Mesothelial cell of epicardium (in vitro differentiated cells): ENCODE measurements at places on chromosomes 3 and 15. TPM values are rescaled to one million over a fixed set of nuclear protein-coding genes. Genes with fewer than 3 reads are reported as not detected.

DNA sequence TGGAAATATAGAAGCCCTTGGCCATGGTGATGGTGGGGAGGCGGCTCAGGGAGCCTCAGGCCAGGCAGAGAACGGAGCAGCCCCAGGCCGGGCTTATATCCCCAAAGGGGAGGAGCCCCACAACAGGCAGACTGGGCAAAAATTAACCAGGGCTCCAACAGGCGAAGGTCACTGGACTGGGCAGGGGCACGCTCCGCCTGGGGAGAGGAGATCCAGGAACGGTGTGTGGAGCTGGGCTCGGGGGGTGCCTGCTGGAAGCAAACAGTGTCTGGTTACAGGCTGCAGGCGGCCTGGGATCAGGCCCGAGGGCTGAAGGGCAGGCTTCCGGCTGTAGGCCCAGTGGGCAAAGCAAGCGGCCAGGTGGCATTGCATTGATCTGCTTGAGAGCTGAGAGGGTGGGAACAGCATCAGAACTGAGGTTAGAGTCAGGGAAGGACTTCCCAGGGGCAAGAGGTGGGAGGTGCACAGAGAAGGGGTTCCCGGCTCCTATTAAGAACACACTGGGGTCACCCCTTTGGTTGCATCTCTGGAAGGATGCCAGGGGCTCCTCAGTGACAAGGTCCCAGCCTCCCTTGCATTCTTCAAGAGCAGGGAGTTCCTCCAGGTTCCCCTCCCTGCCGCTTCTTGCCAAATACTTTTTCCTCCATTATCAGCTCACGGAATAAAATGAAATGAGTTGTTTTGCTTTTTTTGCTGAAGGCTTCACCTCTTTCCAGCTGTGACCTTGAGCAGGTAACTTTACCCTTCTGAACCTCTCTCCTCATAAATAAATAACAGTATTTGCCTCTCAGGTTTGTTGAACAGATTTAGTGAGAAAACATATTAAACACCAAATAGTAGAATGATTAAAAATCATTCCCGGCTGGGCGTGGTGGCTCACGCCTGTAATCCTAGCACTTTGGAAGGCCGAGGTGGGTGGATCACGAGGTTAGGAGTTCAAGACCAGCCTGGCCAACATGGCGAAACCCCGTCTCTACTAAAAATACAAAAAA, 7.8 kb downstream of the ANPEP start:
- H3K27ac ChIP-seq: no peak overlapping the region
- DNase-seq: no peak
- no peak overlapping the region for H3K4me3 ChIP-seq
- no peaks in the 10 kb centered on the region for H3K4me1 ChIP-seq
- H3K27me3 ChIP-seq: peaks cover 1% of the 10 kb centered on the region
- no peaks in the 10 kb centered on the region for H3K36me3 ChIP-seq

DNA sequence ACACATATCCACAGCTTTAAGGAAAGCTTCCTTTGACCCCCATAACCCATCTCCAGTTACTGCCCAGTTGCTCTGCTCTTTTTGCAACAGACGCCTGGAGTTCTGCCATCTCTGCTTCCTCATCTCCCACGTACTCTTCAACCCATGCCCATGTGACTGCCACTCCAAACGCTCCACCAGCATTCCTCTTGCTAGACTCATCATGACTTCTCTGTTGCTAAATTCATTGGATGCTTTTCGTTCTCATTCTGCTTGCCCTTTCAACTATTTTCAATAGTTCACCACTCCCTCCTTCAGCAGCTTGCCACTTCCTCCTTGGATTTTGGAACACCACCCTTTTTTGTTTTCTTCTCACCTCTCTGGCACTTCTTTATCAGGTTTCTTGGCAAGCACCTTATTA, 2.7 kb upstream of the KNSTRN start:
- H3K27ac ChIP-seq: no peak overlapping the region
- peaks cover 18% of the 10 kb centered on the region for H3K4me1 ChIP-seq
- H3K36me3 ChIP-seq: no peaks in the 10 kb centered on the region
- DNase-seq: no peak
- H3K4me3 ChIP-seq: no peak overlapping the region
- no peaks in the 10 kb centered on the region for H3K27me3 ChIP-seq

DNA sequence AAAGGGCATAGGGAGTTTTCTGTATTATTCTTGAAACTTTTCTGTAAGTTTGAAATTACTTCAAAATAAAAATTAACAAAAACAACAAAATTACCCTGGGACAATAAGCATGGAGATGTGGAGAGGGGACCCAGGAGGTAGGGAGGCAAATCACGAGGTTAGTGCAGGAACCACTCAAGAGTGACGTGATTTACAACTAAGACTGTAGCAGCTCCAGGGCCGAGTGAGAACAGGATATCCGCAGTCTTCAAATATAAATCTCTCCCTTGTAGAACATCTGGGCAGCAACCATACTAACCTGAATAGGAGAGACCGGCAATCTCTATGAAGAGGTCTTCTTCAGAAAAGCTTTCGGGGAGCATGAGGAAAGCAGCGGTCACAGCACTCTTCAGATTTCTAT, 17.3 kb downstream of the TAMM41 start:
- H3K27me3 ChIP-seq: no peaks in the 10 kb centered on the region
- no peak overlapping the region for H3K27ac ChIP-seq
- peaks cover 5% of the 10 kb centered on the region for H3K4me1 ChIP-seq
- H3K4me3 ChIP-seq: no peak overlapping the region
- DNase-seq: no peak

- H3K27me3 ChIP-seq: peaks cover 5% of the 10 kb centered on the region
- H3K4me3 ChIP-seq: no peak overlapping the region
- DNase-seq: no peak
- peaks cover 4% of the 10 kb centered on the region for H3K4me1 ChIP-seq
Measured at GRCh38 chr3:66602691-66603090, 101.9 kb upstream of the LRIG1 start.

- H3K4me3 ChIP-seq: no peak overlapping the region
- H3K27ac ChIP-seq: no peak overlapping the region
- no peaks in the 10 kb centered on the region for H3K27me3 ChIP-seq
- no peak for DNase-seq
- peaks cover 3% of the 10 kb centered on the region for H3K4me1 ChIP-seq
Measured at GRCh38 chr3:151404316-151404715, 19.8 kb upstream of the P2RY12 start.

DNA sequence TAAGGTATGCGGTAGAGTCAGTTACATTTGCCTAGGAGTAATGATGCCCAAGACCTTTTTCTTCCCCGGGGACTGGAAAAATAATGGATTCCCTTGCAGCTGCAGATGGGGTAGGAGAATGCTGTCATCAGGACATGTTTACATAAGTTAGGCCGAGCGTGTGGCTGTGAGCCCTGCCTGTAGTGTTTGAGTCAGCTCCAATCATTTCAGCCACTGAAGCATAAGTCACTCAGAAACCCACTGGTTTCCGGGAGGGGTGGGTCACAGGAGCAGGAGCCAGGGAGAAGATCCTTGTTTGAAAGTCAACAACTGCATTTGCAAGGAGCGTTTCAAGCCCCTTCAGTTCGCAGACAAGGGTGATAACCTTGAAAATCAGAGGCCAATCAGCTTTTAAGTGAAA, 562.3 kb downstream of the MCTP2 start:
- H3K4me1 ChIP-seq: peaks cover 16% of the 10 kb centered on the region
- no peak overlapping the region for H3K27ac ChIP-seq
- H3K27me3 ChIP-seq: no peaks in the 10 kb centered on the region
- DNase-seq: no peak

DNA sequence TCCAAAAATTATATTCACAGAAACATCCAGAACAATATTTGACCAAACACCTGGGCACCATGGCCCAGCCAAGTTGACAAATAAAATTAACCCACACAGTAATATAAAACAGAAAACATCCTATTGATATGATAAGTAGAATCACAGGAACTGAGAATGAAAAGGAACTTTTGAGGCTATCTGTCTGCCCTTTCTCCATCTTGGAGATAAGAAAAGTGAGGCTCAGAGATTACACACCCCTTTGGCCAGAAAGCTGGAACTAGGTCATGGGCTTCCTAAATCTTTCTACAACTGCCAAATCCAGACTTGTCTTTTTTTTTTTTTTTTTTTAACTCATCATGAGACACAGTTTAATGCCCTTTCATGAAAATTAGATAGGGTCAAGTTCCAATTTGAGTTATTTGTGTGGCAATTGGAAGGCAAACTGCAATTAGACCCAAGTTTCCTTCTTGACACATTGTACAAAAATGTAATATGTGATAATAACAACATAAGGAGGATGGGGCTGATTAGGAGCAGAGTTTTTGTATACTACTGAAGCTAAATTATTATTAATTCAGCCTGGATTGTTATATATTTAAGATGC, 137.2 kb downstream of the RPL22L1 start:
- H3K27ac ChIP-seq: no peak overlapping the region
- DNase-seq: no peak
- peaks cover 24% of the 10 kb centered on the region for H3K4me1 ChIP-seq

GRCh38 chr15:66096688-66097058, 156.9 kb downstream of the MEGF11 start:
- peaks cover 7% of the 10 kb centered on the region for H3K4me1 ChIP-seq
- no peaks in the 10 kb centered on the region for H3K36me3 ChIP-seq
- DNase-seq: no peak
- H3K27me3 ChIP-seq: peaks cover 5% of the 10 kb centered on the region
- H3K4me3 ChIP-seq: no peak overlapping the region

DNA sequence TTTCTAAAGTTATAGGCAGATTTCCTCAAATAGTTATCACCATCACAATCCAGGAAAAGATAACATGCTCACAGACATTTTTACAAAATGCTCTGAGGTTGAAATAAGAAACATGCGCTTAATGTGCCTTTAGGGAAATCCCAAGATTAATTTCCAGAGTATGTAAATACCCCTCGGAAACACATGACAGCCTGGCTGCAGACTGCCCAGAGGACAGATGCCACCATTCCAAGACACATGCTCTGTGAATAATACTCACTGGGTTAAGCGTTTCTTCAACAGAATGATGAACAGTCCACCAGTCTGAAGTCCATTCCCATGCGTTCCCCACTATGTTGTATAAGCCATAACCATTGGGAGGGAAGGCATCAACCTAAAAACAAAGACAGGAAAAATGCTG, 56.5 kb downstream of the SUMF1 start:
- H3K36me3 ChIP-seq: peaks cover 10% of the 10 kb centered on the region
- H3K4me1 ChIP-seq: peaks cover 17% of the 10 kb centered on the region
- no peak overlapping the region for H3K4me3 ChIP-seq
- no peak overlapping the region for H3K27ac ChIP-seq
- DNase-seq: no peak

GRCh38 chr15:31214158-31214863, 112.3 kb upstream of the KLF13 start:
- peaks cover 28% of the 10 kb centered on the region for H3K4me1 ChIP-seq
- no peak overlapping the region for H3K27ac ChIP-seq
- no peak for DNase-seq
- H3K4me3 ChIP-seq: peak overlapping the region; percentile 52
- peaks cover 4% of the 10 kb centered on the region for H3K27me3 ChIP-seq

- DNase-seq: no peak
- H3K4me3 ChIP-seq: no peak overlapping the region
- H3K36me3 ChIP-seq: peaks cover 3% of the 10 kb centered on the region
- H3K4me1 ChIP-seq: peaks cover 6% of the 10 kb centered on the region
Measured at GRCh38 chr3:67484085-67484484, 170.3 kb downstream of the SUCLG2 start.

DNA sequence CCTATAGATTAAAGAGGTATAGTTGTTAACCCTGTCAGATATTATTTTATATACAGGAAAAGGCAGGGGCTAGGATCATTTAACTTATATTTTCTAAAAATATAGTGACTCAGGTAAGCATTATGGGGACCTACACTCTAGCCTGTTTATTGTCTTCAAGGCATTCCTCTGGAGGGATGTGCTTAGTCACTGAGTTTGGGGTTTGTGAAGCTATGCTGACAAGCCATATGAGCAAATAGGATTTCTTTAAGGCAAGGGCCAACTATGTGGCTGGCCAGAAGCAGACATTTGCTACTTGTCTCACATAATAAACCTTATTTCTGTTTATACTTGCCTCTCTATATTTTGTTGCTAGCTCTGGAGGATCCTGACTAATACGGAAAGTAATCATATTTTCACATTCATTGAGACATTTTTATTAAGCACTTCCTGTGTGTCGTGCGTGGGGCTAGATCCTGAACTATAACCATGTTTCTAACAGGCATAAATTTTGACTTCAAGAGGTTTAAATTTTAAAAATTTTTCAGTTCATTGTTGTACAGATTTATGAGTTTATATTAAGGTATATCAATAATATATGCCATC, 153.4 kb downstream of the OTOL1 start:
- no peaks in the 10 kb centered on the region for H3K4me1 ChIP-seq
- H3K4me3 ChIP-seq: no peak overlapping the region
- no peaks in the 10 kb centered on the region for H3K27me3 ChIP-seq
- H3K27ac ChIP-seq: no peak overlapping the region

DNA sequence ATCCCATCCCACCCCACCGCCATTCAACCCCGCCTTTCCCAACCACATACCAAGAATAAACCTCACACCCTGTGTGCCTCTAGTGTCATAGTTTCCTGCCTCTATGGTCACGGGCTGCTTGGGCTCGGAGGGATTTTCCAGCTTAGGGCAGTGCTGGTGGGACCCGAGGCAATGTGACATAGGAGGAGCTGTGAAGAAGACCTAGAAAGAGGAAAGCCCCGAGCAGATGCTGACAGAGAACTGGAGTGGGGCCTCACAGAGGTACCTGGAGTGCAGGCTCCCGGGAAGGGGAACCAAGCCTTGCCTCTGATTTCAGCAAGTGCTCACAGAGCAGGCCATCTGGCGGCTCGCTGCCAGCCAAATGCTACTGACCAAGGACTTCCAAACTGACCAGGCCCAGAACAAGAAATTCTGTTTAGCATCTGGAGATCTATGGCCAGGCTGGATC, 27.5 kb downstream of the BHLHE40 start:
- no peak for DNase-seq
- H3K4me1 ChIP-seq: peaks cover 14% of the 10 kb centered on the region
- H3K36me3 ChIP-seq: no peaks in the 10 kb centered on the region
- H3K4me3 ChIP-seq: no peak overlapping the region
- H3K27me3 ChIP-seq: peaks cover 2% of the 10 kb centered on the region
- H3K27ac ChIP-seq: no peak overlapping the region

GRCh38 chr3:77536038-77536775, 496.3 kb downstream of the ROBO2 start:
- H3K27me3 ChIP-seq: no peaks in the 10 kb centered on the region
- H3K4me1 ChIP-seq: peaks cover 9% of the 10 kb centered on the region
- no peak for DNase-seq
- peaks cover 8% of the 10 kb centered on the region for H3K36me3 ChIP-seq

- H3K27ac ChIP-seq: no peak overlapping the region
- no peak overlapping the region for H3K4me3 ChIP-seq
- no peaks in the 10 kb centered on the region for H3K27me3 ChIP-seq
- no peaks in the 10 kb centered on the region for H3K4me1 ChIP-seq
- H3K36me3 ChIP-seq: peaks cover 5% of the 10 kb centered on the region
Measured at GRCh38 chr3:126433496-126434263, 39.0 kb downstream of the CFAP100 start.

GRCh38 chr3:12158387-12159226, at the start of gene TIMP4:
Gene TIMP4 (minus strand): TSS chr3:12158912. CDS start chr3:12158840, 72 bp downstream.
- peaks cover 22% of the 10 kb centered on the region for H3K27me3 ChIP-seq
- no peak within 1 kb of the TSS for H3K27ac ChIP-seq
- H3K4me1 ChIP-seq: peaks cover 13% of the 10 kb centered on the region
- peak within 1 kb of the TSS; percentile 64 for H3K4me3 ChIP-seq

Gene SPATA12
- not detected in 3 replicates for total RNA-seq

Gene FBXO40
- not detected in 3 replicates for total RNA-seq

Gene GRIP2
- total RNA-seq: 1.0 to 1.1 TPM (median 1.0 TPM) in 3 replicates

Gene CAMK2N2
- total RNA-seq: 0.16 TPM in 2 of 3 replicates, not detected in the other

Gene FOXL2
- total RNA-seq: not detected in 3 replicates

Gene HESX1
- total RNA-seq: 1.5 to 2.4 TPM (median 1.7 TPM) in 3 replicates

Gene DNAH1
- total RNA-seq: 8.2 to 9.5 TPM (median 8.4 TPM) in 3 replicates

Gene LAMB2
- total RNA-seq: 335 to 359 TPM (median 348 TPM) in 3 replicates

Gene DNAJC17
- total RNA-seq: 36.4 to 44.3 TPM (median 41.2 TPM) in 3 replicates

Gene ARHGEF3
- 28.7 to 31.7 TPM (median 29.0 TPM) in 3 replicates for total RNA-seq

Gene KLF15
- 1.1 to 1.9 TPM (median 1.4 TPM) in 3 replicates for total RNA-seq

Gene WDR93
- 0.34 to 0.54 TPM (median 0.40 TPM) in 3 replicates for total RNA-seq
